Heart left ventricle (tissue), 16 donors: ENCODE measurements at places on chromosomes 3 and 15. TPM values are rescaled to one million over a fixed set of nuclear protein-coding genes. Genes with fewer than 3 reads are reported as not detected.

The COL6A5 gene
- total RNA-seq = 0.03 TPM

The AADACL2 gene
- not detected for total RNA-seq

The CA12 gene
- total RNA-seq = 0.12 TPM

The CCDC39 gene
- not detected for total RNA-seq

The CCR9 gene
- total RNA-seq = not detected

The SENP2 gene
- total RNA-seq = 26.8 TPM

The PYGO1 gene
- total RNA-seq = 4.4 TPM

The UBAP1L gene
- total RNA-seq = 1.2 TPM

The PIERCE2 gene
- 4.1 TPM for total RNA-seq

The CHRM5 gene
- not detected for total RNA-seq

DNA sequence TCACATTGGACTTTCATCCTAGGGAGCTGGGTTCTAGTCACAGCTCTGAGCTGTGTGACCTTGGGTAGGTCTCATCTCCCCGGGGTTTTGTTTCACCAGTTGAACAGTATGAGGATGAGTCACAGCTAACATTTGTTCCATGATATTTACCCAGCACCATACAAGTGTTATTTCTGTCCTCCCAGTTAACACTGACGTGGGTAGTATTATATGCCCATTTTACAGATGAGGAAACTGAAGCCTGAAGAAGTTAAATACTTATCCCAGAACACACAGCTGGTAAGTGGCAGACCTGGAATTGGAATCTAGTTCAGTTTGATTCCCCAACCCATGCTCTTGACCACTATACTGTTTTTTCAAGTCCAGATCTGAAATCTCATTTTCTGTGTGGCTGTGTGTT, 908 bp upstream of the RARB start:
- no peaks in the 10 kb centered on the region for H3K27me3 ChIP-seq
- no peak for DNase-seq
- no peaks in the 10 kb centered on the region for H3K36me3 ChIP-seq
- H3K4me1 ChIP-seq = peaks cover 7% of the 10 kb centered on the region

DNA sequence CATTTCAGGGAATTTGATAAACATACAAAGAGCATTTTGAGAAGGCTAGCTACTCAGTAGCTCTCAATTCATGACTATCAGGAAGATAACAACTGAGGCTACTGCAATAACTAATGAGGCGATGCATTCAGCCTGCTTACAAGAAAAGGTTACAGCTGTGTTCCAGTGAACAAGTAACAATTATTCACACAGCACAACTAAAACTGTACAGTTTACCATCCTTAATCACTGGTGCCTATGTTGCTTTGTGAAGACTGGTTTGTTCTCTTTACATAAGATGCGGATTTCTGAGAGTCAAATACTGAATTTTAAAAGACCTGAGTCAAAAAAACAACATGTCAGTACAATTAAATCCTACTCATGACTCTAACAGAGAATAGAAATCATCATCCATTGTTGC, 526.3 kb downstream of the OTOL1 start:
- no peak for DNase-seq
- no peaks in the 10 kb centered on the region for H3K36me3 ChIP-seq
- H3K27me3 ChIP-seq = no peaks in the 10 kb centered on the region
- no peak overlapping the region for H3K27ac ChIP-seq
- no peak overlapping the region for H3K4me3 ChIP-seq
- no peaks in the 10 kb centered on the region for H3K4me1 ChIP-seq

- DNase-seq = no peak
- H3K27ac ChIP-seq = no peak overlapping the region
- H3K27me3 ChIP-seq = no peaks in the 10 kb centered on the region
These were observed 318.6 kb downstream of the SUCLG2 start for GRCh38 chr3:67335813-67336212.

- no peak overlapping the region for H3K27ac ChIP-seq
- no peak for DNase-seq
- no peaks in the 10 kb centered on the region for H3K36me3 ChIP-seq
- no peaks in the 10 kb centered on the region for H3K4me1 ChIP-seq
- H3K27me3 ChIP-seq = no peaks in the 10 kb centered on the region
These were observed 70.4 kb upstream of the SLC7A14 start for GRCh38 chr3:170656284-170656683.

DNA sequence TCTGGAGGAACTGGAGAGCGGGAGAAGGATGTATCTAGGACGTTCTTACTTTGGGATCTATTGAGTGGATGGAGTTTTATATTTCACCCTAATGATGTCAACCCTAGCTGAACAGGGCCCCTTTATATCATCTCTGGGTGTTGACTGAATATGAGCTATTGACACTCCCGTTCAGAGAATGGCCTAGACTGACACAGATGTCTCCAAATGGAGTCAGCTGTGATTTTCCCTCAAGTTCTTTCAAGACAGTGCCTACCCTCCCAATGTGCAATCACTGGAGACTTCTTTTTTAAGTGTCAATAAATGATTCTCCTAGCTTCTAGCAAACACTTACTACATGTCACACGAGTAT, 63.8 kb downstream of the FRMD4B start:
- no peak overlapping the region for H3K4me3 ChIP-seq
- H3K27ac ChIP-seq = peak overlapping the region; percentile 31
- no peaks in the 10 kb centered on the region for H3K36me3 ChIP-seq
- H3K27me3 ChIP-seq = no peaks in the 10 kb centered on the region
- peaks cover 63% of the 10 kb centered on the region for H3K4me1 ChIP-seq
- DNase-seq = no peak

- H3K4me3 ChIP-seq = no peak overlapping the region
- H3K36me3 ChIP-seq = no peaks in the 10 kb centered on the region
- H3K27ac ChIP-seq = no peak overlapping the region
- H3K27me3 ChIP-seq = no peaks in the 10 kb centered on the region
These were observed 68.4 kb downstream of the MGLL start for GRCh38 chr3:127753898-127754410.

DNA sequence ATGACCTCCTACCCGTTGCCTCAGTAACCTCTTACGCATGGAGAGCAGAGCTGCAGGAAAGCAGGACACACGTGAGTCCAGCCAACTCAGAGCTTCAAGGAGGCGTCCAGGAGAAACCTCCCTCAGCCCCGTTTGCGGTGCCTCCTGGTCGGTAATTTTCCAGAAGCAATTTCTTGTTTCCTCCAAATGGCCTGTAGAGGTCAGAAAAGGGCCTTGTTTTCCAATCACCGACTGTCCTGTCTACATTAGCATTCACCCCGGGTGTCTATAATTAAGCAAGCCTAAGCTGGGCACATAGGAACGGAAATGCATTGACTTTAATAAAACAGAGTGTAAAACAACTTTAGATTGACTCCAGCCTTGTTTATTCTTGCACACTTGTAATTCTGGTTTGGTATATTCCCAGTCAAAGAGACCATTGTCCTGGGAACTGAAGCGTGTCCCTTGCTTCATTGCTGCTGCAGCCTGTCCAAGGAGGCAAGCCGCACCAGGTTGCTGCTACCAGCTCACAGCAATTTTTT, 836.2 kb downstream of the AGBL1 start:
- peaks cover 26% of the 10 kb centered on the region for H3K4me1 ChIP-seq
- no peaks in the 10 kb centered on the region for H3K36me3 ChIP-seq
- no peaks in the 10 kb centered on the region for H3K27me3 ChIP-seq
- peak overlapping the region; percentile 68 for H3K27ac ChIP-seq
- no peak for DNase-seq
- no peak overlapping the region for H3K4me3 ChIP-seq

- H3K36me3 ChIP-seq = no peaks in the 10 kb centered on the region
- DNase-seq = no peak
- no peaks in the 10 kb centered on the region for H3K27me3 ChIP-seq
- H3K4me3 ChIP-seq = no peak overlapping the region
- H3K4me1 ChIP-seq = peaks cover 10% of the 10 kb centered on the region
These were observed 167.2 kb upstream of the KCNMB2 start for GRCh38 chr3:178369006-178369405.

- H3K27me3 ChIP-seq = peaks cover 8% of the 10 kb centered on the region
- no peak overlapping the region for H3K27ac ChIP-seq
- no peaks in the 10 kb centered on the region for H3K36me3 ChIP-seq
- H3K4me1 ChIP-seq = peaks cover 15% of the 10 kb centered on the region
- H3K4me3 ChIP-seq = peak overlapping the region; percentile 62
- DNase-seq = no peak
These were observed 420 bp downstream of the KCNH8 start for GRCh38 chr3:19148768-19149091.

GRCh38 chr3:98532275-98532637, 478 bp downstream of the GPR15 start:
- no peak for DNase-seq
- H3K4me1 ChIP-seq = no peaks in the 10 kb centered on the region
- no peak overlapping the region for H3K27ac ChIP-seq
- no peaks in the 10 kb centered on the region for H3K36me3 ChIP-seq
- no peaks in the 10 kb centered on the region for H3K27me3 ChIP-seq
- H3K4me3 ChIP-seq = no peak overlapping the region

- no peak overlapping the region for H3K4me3 ChIP-seq
- H3K36me3 ChIP-seq = no peaks in the 10 kb centered on the region
- H3K4me1 ChIP-seq = no peaks in the 10 kb centered on the region
- H3K27ac ChIP-seq = no peak overlapping the region
- DNase-seq = peak; percentile 13
- H3K27me3 ChIP-seq = no peaks in the 10 kb centered on the region
These were observed 7.0 kb upstream of the DMXL2 start for GRCh38 chr15:51629612-51630011.

DNA sequence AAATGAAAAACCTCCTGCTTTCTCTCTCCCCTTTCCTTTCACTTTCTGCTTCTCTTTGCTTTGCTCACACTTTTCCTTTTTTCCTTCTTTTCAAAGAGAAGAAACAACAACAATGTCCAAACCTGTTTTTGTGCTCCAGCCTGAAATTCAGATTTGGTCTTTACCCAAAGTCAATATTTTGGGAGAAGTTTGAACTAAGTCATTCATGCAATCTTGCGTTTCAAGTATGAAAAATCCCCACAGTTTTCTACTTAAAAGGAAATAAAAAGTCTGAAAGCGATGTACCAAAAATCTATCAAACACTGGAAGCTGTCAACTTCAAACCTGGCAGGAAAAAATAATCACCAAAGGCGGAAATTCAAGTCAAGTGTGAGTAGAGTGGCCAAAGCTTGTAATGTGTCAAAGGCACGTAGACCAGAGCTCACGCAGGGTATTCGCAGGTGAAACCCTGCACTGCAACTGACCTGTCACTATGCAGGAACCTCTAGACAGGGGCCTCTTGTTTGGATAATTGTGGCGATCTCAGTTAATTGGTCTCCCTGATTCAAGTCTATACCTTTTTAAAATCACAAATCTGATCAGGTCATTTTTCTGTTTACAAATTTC, 118.8 kb upstream of the GALNT15 start:
- H3K4me3 ChIP-seq = no peak overlapping the region
- H3K4me1 ChIP-seq = peaks cover 24% of the 10 kb centered on the region
- no peaks in the 10 kb centered on the region for H3K36me3 ChIP-seq
- DNase-seq = no peak

DNA sequence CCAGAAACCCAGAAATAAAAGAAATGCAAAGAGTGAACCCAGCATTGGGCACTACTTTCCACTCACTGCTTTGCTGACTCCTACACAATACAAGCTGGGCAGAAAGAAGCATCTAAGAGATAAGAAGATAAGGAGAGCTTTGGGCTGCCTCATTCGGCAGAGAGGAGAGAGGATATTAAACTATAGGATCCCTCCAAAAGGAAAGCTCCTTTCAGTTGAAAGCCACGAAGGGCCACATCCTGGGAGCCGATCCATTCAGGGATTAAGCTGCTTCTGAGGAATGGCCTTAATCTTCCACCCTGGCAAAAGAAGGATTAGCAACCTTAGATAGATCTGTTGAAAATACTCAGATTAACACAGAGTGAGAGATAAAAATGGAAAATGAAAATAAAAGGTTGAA, 274.9 kb upstream of the PPP2R3A start:
- H3K4me3 ChIP-seq = no peak overlapping the region
- H3K36me3 ChIP-seq = no peaks in the 10 kb centered on the region
- no peak overlapping the region for H3K27ac ChIP-seq
- no peaks in the 10 kb centered on the region for H3K4me1 ChIP-seq
- no peaks in the 10 kb centered on the region for H3K27me3 ChIP-seq

GRCh38 chr3:51673802-51674654, 3.0 kb downstream of the TEX264 start:
- H3K4me1 ChIP-seq = peaks cover 39% of the 10 kb centered on the region
- DNase-seq = peak; percentile 42
- peaks cover 45% of the 10 kb centered on the region for H3K36me3 ChIP-seq
- H3K4me3 ChIP-seq = no peak overlapping the region

- no peaks in the 10 kb centered on the region for H3K36me3 ChIP-seq
- H3K27me3 ChIP-seq = no peaks in the 10 kb centered on the region
- no peak overlapping the region for H3K27ac ChIP-seq
These were observed 58.5 kb downstream of the CPA3 start for GRCh38 chr3:148923592-148923991.

DNA sequence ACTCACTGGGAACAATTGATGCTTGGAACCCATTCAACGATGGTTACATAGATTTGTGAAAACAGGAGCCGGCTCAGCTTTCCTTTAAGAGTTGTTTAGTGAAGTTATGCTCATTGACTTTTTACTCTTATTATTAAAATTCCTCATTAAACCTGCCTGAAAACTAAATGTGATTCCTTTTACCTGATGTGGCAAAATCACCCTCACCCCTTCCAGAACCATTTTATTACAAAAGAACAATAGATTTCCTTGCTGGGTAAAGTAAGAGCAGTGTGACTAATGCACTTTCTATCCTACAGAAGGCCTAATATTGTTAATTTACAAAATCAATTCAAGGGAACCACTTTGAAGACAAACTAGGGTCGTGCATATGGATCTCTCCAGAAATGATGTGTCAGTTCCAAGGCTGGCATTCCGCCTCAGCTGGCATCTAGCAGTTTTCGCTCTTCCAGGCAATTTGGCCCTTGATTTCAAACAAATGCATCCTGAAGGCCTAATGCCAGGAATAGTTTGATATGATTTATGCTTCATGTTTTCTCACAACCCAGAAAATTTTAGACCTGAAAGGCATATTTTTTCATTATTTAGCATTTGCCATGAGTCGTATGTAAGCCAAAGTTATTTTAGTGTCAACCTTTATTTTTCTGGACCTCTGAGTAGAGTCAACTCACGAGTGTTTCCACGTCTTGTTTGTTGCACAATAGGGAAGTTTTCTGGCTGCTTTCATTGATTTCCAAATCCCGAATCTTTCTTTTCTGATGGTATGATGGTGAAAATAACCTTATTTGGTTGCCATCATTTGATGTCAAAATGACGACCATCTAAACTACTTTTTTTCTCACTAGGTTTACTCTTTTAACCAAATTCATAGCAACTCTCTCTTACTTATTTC, 447.8 kb downstream of the MECOM start:
- no peak for DNase-seq
- H3K4me3 ChIP-seq = no peak overlapping the region
- no peaks in the 10 kb centered on the region for H3K36me3 ChIP-seq
- H3K4me1 ChIP-seq = peaks cover 5% of the 10 kb centered on the region
